SK-N-MC (cell line): ENCODE measurements at places on chromosomes 16 and 17.

DNA sequence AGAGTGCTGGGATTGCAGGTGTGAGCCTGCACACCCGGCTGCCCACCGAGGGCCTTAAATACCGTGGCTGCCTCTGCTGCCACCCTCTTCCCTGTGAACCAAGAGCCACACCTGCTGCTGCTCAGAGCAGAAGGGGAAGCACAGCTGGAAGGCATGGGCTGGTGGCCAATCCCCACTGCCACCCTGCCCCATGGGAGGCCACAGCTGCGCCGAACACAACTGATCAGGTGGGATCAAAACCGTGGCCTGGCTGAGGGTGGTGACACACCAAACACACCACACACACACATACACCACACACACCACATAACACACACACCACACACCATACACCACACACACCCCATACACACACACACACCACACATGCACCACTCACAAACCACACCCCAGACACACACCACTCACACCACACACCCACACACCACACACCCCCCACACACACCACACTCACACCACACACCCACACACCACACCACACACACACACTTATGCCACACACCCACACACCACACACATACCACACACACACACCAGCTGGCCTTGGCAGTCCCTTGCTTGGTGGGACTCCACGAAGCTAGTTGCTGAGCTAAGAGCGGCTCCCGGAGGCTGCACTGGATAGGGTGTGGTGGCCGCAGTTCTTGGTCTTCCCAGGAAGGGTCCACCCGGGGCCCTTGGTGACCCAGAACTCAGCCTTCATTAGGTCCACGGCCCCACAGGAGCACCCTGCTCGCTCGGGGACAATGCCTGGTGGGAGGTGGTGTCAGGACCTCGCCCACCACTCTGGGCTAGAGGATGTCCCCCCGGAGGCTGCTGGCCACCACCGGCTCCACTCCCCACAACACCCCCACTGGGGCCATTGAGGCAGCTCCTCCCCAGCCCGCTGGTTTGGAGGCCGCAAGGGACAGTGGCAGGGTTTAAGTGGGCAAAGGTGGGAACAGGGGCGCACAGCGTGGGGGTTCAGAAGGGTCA is 14.9 kb downstream of the CEP131 start:
- no peak for DNase-seq

DNA sequence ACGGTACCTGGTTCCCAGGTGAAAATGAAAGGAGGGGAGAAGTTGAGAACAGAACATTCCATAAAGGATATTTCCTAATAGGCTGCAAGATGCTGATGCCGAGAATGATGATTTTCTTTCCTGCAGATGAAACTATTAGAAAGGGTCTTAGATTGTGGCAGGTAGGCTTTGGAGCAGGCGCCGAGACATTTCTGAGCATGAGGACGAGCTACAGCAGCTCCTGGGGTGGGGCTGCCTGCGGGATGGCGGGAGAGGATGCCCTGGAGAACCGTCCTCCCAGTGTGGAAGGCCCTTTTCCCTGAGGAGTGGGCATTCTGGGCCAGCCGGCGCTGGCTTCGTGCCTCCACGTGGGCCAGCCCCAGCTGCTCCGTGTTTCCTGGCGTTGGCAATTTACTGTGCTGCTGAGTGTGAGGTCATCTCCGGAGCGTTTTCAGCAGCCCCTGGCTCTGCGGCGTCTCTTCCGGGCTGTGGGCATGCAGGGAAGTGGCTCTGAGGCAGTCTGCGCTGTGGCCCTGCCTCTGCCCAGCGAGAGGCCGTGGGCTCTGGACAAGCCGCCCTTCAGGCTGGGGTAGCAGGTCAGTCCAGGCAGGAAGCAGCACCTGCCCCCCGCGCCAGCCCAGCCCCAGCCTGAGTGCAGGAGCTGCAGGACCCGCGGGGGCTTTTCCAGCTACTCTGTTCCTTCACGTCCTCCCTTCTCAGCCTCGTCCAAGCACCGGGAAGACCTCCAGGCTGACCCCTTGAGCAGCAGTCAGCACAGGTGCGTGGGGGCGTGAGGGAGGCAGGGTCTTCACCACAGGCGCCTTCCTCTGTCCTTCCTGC is 12.2 kb downstream of the ENGASE start:
- DNase-seq: no peak

DNA sequence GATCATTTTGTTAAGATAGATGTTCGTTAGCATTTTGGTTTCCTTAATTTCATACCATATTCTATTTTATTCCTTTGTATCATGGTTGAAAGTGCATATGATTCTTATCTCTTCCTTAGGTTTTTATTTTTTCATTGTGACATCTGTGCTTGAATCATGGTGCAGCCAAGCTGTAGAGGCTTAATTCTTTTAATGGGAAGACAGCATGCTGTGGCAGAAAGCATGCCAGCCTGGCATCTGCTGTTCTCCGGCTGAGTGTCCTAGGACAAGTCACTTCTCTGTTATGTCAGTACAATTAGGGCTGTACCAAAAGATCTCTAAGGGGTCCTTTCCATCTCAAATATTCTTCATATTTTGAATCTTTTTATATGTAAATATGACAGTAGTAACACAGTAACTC is 68.5 kb upstream of the PMFBP1 start:
- DNase-seq: no peak

DNA sequence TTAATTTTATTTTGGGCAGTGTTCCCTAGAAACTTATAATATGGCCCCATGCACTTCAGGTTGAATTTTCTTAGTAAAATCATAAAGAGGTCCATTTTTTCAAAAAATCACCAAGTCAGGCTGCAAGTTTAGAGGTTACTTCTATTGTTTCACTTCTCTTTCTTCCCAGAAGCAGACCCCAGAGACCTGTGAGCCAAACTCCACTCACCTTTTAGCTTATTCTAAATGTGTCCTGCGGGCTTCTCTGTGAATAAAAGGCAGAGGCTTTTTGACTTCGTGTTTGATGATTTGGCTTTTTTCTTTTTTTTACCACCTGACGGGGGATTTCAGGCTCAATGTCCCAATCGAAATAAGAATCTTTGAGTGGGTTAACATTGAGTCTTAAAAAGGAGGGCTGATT is 7.4 kb downstream of the PRKCB start:
- DNase-seq: no peak

DNA sequence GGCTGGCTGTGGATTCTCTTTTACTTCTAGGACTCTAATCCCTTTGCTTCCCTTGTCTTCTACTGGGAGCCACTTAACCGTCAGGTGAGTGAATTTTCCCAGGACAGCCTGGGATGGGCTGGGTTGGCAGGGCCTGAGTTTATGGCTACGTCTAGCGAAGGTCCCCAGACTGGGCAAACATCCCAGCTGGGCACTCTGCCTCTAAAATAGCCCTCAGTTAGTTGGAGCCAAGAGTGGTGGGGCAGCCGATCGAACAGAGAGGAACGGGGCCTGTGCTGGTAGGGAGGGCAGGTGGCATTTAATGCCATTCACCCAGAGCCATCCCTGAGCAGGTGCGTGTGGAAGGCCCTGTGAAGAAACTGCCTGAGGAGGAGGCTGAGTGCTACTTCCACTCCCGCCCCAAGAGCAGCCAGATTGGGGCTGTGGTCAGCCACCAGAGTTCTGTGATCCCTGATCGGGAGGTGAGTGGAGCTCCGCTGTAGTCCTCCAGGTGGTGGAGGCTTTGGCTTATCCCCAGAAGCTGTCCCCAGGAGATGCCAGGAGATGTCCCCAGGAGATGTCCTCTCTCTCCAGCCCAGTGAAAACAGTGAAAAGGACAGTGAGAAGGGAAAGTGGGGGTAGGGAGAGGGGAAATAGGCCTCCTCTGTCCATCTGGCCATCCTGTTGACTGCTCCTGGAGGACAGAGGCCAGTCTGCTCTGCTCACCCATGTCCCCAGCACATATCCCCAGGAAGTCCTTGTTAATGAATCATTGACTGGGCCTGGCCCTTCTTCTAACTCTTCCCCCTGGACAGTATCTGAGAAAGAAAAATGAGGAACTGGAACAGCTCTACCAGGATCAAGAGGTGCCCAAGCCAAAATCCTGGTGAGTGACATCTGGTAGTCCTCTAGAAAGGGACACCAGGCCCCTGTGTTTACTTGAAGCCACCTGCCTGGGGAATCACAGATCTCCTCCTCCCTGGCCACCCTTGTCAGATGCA is 4.4 kb downstream of the PNPO start:
- DNase-seq: no peak

DNA sequence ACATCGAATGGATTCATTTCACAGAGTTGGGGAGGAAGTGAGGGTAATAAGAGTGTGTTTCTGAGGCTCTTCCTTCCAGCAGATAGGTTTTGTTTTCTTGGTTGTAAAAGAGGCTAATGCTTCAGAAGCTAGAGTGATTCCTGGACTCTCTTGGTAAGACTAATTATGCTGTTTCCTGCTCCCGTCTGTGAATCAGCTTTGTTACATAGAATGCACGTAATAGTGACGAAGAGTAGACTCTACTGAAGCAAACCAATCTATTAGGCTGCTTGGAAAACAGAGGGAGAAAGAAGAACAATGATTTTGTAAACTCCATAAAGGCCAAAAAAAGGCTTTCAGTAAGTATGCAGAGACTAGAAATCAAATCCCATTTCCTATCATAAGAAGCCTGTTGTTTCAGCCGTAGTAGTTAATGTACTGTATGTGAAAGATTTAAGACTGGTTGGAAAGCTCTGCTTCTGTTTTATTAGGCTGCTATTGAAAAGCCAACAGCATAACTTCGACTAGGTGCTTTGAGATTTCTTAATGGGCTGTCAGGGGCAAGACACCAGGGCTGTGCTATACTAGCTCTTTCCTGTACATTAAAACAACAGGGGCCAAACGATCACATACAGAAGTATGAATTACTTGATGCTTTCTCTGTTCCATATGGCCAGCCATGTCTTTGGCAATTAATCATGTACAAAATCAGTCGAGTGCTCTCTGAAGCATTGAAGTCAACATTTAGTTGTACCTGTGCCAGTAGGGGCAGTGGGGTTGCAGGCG is 219.0 kb downstream of the FTO start:
- DNase-seq: no peak

GRCh38 chr17:77205396-77206125 is 64.8 kb downstream of the SEC14L1 start:
- DNase-seq: no peak

GRCh38 chr17:77846531-77847085 is 111.9 kb upstream of the TNRC6C start:
- DNase-seq: no peak

- DNase-seq: no peak
Observed at GRCh38 chr17:31594416-31594815, 202.9 kb downstream of the RAB11FIP4 start.

DNA sequence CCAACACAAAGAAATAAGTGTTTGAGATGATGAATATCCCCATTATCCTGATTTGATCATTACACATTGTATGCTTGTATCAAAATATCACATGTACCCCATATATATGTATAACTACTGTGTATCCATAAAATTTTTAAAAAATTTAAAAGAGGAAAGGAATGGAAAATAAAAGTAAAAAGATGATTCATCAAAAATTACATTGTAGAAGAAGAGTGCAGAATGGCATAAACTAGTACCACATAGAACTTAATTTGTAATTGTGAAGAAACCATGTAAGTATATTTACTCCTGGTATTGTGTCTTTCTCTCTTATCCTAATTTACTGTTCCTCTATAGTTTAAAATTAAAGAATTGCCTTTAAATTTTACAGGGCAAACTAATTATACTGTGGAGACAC is 11.5 kb upstream of the KRT10 start:
- no peak for DNase-seq

DNA sequence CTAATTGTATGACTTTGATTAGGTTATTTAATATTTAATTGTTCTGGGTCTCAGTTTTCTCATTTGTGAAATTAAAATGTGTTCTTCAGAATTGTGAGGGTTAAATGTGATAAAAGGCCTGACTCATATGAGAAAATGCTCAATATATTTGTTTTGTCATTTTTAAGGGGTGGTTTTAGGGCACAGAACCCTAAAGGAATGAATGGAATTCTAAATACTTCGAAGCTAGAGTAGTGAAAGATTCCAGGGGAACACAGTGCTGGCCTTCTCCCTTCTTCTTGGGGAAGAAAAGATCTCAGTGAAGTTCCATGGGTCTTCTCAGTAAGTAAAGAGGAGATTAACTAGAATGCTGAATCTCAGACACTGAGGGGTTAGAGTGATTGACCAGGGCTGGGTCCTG is 3.9 kb upstream of the SMPD3 start:
- no peak for DNase-seq

DNA sequence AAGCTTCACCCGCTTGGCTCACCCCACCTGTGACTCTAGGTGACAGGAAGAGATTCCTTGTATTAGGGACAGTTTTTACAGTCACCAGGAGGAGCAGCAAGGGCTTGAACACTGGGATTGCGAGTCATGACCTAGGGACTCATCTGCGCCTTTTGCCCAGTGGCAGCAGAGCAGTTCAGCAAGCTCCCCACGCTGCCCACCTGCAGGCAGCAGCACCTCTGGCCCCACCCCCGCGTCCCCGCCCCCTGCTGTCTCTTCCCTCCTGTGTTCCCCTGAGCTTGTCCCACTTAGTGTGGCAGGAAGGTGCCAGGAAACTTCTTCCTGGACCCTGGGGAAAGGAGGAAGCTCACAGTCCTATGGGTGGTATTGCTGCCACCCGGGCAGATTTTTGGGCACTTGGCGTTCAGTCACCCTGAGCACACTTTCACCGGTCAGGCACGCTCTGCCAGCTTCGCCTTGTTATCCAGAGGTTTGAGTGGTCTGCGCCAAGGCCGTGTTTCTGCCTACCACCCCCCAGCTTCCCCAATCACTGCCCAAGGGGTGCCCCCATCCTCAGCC is 8.7 kb downstream of the MMP15 start:
- no peak for DNase-seq

- DNase-seq: no peak
Observed at GRCh38 chr16:27302126-27302525, 11.6 kb upstream of the IL4R start.
